GM19239 (cell line): ENCODE measurements at places on chromosomes 2 and 18.
A peak's percentile ranks its signal among the peaks of the same experiment; 100 is the strongest.

DNA sequence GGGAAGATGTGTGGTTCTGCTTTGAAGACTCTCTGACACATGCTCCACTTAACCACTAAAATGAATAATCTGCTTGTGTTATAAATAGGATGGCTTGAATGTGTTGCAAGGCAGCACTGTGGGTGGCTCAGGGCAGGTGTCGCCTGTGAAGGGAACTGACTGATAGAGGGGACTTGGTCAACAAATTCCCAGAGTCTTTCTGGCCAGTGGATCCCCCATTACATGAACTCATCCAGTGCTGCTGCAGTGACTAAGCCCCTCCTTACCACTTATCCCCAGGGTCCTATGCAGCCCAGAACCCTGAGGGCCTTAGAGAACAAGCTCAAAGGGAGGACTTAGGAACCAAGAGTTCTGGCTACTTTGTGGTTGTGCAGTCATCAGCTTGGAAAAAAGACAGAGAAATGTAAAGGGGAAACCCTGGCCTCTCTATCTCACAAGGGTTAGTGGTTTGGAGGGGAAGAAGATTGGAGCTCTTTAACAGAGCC lies 226.2 kb upstream of the TNP1 start:
- DNase-seq: no peak

- no peak for DNase-seq
Observed at GRCh38 chr2:86416146-86416545, 25.0 kb upstream of the KDM3A start.

DNA sequence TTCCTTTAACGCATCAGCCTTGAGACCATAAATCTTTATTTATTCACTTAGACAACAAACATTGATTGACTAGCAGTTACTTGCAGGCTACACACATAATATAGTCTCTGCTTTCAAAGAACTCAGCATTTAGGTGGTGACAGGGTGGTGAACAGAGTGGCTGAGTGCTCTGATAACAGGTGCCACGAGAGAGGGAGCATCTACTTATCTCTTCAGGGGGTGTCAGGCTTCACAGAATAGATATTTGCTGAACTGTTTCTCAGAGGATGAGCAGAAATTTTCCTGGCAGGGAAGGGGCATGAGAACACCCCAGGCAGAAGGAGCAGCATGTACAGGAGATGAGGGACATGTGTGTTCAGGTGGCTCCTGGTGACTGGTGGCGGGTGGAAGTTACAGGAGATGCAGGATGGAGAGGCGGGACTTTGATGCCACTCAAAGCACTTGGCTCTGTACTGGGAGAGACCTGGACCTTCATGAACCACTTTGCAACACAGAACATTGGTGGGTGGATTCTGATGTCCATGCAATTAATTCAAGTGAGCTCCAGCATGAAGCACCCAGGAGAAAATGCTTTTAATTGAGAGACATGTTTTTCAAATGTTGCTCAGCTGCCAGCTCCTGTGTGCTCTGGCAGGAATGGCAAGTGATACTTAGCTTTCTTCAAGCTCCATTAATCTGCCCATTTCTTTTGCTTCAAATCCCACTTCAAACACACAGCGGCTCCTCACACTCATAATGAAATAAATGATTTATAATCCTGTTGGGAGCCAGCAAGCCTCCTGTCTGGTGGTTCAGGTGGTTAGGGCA lies 248.9 kb downstream of the MYCN start:
- DNase-seq: no peak

DNA sequence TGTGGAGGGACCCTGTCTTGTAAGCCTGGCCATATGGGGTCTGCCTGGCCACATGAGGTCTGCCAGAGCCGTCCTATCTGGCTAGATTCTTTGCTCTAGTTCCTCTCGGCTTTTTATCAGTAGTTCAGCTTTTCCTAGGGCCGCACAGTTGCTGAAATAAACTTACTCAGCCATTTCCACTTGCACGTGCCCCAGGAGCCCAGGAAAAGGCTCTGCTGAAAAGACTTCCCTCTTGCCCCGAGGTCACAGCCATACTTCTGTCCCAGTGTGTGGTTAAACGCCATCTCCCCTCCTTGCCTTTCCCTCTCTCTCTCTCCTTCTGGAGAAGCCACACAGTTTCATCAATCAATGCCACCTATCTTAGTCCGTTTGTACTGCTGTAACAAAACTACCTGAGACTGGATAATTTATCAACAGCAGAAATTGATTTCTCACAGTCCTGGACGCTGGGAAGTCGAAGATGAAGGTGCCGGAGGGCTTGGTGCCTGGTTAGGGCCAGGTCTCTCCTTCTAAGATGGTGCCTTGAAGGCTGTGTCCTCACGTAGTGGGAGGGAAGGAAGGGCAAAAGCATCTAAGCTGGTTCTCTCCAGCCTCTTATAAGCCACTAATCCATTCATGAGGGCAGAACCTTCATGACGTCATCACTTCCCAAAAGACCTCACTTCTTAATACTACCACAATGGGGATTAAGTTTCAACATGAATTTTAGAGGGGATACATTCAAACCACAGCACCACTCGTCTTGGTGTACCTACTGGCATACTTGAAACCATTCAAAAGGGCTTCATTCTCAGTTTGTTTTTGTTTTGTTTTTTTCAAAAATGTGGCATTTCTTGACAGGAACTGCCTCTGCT lies 11.2 kb upstream of the GALM start:
- DNase-seq: no peak

GRCh38 chr2:147033044-147033443 lies 811.8 kb upstream of the ACVR2A start:
- no peak for DNase-seq

GRCh38 chr2:158729451-158729850 lies 65.7 kb upstream of the DAPL1 start:
- no peak for DNase-seq

DNA sequence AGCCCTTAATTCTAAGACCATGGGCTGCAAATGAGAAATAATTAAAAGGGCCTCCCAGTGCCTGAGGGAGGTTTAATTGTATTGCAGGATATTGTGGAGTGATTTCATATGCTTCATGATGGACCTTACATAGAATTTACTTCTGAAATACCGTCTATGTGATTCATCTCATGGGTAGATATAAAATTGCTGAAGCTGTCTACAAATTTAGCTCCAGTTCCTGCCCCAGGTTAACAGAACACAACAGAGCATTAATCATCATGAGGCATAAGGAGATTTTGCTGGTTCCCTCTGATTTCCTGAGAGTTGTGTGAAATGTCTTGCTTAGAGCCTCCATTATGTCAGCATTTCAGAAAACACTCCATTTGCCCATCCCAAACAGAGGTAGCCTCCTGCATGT lies 770 bp downstream of the UPP2 start:
- no peak for DNase-seq

DNA sequence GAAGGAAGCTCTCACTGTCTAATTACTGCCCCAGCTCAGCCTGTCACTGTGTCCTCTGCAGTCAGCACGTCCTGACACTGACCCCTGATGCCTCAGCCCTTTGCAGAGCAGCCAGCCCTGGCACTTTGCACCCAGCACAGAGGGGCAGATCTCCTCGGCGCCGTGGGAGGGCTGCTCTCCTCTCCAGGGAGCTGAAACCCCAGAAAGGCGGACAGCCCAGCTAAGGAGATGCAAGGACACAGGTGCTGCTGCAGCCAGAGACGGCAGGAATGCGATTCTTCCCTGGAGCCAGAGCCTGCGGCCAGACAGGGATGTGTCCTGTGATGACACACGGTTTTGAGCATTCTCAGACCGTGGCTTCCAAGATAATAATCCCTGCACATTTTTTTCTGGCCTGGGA lies 34.5 kb upstream of the SIX3 start:
- no peak for DNase-seq

DNA sequence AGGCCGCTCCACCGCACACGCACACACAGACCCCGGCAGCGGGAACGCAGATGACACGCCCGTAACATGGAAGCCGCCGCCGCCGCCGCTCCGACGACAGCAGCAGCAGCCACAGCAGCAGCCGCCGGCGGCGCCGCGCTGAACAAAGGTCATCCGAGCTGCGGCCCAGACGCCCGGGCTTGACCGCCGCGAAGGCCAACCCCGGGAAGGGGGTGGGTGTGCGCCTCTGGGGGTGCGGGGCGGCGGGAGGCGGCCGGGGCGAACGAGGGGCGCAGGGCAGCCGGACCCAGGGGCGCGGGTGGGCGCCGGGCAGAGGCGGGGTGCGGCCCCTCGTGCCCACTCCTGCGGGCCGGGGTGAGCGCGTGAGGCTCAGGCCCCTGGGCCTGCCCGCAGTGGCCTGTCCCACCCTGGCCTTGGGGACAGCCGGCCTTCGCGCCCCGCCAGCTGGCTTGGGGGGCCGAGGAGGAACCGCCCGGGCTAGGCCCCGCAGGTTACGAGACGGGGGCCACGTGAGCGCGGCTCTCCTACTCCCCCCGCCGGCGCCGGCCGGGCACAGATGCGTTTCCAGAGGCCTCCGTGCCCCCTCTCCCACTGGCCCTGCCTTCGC lies 1.0 kb upstream of the ZNF532 start:
- peak; percentile 63 for DNase-seq

- peak; percentile 34 for DNase-seq
Observed at GRCh38 chr2:45567974-45568789, 42.9 kb downstream of the SRBD1 start.

GRCh38 chr2:55084641-55085040 lies 34.4 kb upstream of the RTN4 start:
- DNase-seq: no peak

GRCh38 chr18:74869904-74870863 lies 272.5 kb downstream of the ZNF407 start:
- no peak for DNase-seq

GRCh38 chr2:159226608-159227385 lies 59.7 kb downstream of the WDSUB1 start:
- no peak for DNase-seq

GRCh38 chr2:142865924-142866323 lies 11.5 kb upstream of the KYNU start:
- DNase-seq: peak; percentile 28

- no peak for DNase-seq
Observed at GRCh38 chr2:134218930-134219658, 34.8 kb upstream of the MGAT5 start.

- no peak for DNase-seq
Observed at GRCh38 chr2:193549661-193550060, 1354.9 kb upstream of the TMEFF2 start.

GRCh38 chr2:239774142-239774462 lies 251.0 kb downstream of the NDUFA10 start:
- no peak for DNase-seq
